CD8-positive, alpha-beta memory T cell (primary cell): ENCODE measurements at places on chromosomes 7 and 10.
A peak's percentile ranks its signal among the peaks of the same experiment; 100 is the strongest.

DNA sequence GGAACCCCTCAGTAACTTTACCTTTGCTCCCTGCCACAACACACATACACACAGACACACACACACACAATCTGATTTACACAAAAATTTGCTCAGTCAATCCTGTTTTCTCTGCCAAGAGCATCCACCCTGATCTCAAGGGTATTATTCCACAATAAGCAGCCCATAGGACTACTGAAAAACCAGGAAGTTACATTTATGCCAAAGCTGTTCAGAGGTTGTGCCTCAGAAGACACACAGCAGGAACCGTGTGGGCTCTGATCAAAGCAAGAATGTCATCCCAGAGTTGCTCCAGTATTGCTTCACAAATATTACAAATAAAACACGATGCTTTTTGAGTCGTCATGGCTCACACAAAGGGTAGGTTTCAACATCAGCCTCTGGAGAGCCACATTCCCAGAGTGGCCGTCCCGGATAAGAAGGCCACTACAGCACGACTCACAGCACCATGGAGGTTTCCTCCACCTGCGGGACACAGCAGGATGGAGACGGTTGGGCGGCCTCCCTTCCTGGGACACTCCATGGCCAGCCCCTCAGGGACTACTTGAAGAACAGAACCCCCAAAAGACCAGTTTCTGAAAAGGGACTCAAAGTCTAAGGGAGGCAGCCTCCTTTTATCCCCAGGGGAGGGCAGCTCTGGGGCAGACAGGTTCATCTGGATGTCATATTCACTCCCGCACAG, 1.6 kb downstream of the AIFM2 start:
- no peaks in the 10 kb centered on the region for H3K36me3 ChIP-seq
- DNase-seq = no peak
- H3K4me1 ChIP-seq = peaks cover 11% of the 10 kb centered on the region
- H3K27me3 ChIP-seq = no peaks in the 10 kb centered on the region
- no peak overlapping the region for H3K27ac ChIP-seq

DNA sequence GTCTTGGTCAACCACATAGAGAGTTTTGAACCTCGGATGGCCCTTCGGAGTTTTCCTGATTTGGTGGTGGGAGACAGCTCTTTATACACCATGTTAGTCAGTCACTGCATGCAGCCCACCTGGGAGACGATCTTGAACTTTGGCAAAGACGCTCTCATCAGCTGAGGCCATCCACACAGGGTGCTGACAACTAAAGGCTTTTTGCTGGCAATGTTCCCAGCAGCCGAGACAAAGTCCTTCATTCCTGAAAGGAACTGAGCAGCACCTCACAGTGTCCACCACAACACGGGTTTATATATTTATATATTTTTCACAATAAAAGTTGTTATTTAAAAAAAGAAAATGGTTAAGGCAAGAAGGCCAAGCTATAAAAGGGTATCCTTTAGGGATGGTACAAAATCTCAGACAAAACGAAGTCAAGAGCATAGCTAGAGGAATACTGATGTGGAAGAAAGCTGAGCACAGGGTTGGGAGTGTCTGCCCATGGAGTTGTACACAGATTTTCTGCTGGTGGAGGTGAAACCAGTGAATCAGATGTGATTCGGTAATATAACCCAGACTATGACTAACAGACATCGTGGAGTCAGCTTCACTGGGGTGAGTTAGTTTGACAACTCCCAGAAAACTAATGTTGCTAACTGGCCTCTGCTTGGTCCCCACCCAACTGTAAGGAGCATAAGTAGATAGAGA, 27.4 kb upstream of the CAPZA2 start:
- no peaks in the 10 kb centered on the region for H3K36me3 ChIP-seq
- no peaks in the 10 kb centered on the region for H3K4me1 ChIP-seq
- no peak for DNase-seq
- H3K27me3 ChIP-seq = no peaks in the 10 kb centered on the region

DNA sequence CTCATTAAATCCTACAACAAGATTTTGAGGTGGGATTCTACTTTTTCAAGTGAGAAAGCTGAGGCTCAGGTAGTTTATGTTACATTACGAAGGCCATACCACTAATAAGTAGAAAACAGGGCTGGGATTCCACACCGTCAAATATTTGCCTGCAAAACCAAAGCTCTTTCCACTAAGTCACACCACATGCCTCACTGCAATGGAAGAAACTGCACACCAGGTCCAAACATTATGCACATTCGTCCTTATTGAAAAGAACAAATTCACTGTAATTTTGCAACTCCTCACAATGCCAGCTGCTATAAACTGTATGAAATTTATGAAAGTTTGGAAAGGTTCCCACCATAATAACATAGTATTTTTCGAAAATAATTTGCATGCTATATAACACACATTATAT, 66.5 kb downstream of the DGKB start:
- H3K27me3 ChIP-seq = no peaks in the 10 kb centered on the region
- no peak overlapping the region for H3K4me3 ChIP-seq
- H3K36me3 ChIP-seq = no peaks in the 10 kb centered on the region

- H3K27me3 ChIP-seq = no peaks in the 10 kb centered on the region
- no peak overlapping the region for H3K27ac ChIP-seq
- no peaks in the 10 kb centered on the region for H3K4me1 ChIP-seq
- no peaks in the 10 kb centered on the region for H3K36me3 ChIP-seq
These were observed 57.8 kb downstream of the MICU1 start for GRCh38 chr10:72567889-72568640.

DNA sequence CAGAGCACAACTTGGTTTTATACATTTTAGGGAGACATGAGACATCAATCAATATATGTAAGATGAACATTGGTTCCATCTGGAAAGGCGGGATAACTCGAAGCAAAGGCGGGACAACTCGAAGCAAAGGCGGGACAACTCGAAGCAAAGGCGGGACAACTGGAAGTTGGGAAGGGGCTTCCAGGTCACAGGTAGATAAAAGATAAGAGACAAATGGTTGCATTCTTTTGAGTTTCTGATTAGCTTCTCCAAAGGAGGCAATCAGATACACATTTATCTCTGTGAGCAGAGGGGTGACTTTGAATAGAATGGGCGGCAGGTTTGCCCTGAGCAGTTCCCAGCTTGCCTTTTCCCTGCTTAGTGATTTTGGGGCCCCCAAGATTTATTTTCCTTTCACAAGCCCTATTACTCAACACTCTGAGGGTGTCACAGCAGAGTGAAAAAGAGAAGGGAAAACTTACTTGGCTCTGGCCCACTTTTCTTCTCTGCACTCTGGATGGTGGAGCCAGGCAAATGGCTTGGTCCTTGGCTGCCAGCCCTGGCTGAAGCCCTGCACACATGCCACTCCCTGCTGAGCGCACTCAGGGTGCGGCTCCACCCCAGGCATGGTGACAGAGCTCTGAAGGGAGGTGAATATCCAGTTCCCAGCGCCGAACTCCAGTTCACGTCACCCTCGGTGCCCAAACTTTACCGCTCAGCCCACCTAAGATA, 46.7 kb downstream of the PARD3 start:
- H3K27ac ChIP-seq = no peak overlapping the region
- no peaks in the 10 kb centered on the region for H3K27me3 ChIP-seq
- DNase-seq = no peak
- H3K36me3 ChIP-seq = no peaks in the 10 kb centered on the region
- no peaks in the 10 kb centered on the region for H3K4me1 ChIP-seq

DNA sequence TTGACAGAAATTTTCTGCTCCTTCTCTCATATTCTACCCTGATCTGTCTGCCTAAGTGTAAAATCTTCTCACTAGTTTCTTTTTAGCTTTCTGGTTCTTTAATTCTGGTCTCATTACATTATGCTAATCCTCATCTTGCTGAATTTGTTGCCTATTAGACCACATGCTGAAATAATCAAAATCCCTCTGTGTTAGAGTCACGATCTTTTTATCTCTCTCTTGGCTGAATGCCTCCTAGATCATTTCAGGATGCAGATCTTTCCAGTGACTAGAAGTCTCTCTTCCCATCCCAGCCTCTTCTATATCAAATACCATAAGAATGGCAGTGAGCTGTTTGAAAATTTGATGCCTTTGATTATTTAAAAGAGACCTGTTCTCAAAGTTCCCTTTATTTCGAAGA, 661.9 kb downstream of the SORCS1 start:
- no peak overlapping the region for H3K27ac ChIP-seq
- H3K27me3 ChIP-seq = no peaks in the 10 kb centered on the region
- no peak overlapping the region for H3K4me3 ChIP-seq
- H3K4me1 ChIP-seq = no peaks in the 10 kb centered on the region

DNA sequence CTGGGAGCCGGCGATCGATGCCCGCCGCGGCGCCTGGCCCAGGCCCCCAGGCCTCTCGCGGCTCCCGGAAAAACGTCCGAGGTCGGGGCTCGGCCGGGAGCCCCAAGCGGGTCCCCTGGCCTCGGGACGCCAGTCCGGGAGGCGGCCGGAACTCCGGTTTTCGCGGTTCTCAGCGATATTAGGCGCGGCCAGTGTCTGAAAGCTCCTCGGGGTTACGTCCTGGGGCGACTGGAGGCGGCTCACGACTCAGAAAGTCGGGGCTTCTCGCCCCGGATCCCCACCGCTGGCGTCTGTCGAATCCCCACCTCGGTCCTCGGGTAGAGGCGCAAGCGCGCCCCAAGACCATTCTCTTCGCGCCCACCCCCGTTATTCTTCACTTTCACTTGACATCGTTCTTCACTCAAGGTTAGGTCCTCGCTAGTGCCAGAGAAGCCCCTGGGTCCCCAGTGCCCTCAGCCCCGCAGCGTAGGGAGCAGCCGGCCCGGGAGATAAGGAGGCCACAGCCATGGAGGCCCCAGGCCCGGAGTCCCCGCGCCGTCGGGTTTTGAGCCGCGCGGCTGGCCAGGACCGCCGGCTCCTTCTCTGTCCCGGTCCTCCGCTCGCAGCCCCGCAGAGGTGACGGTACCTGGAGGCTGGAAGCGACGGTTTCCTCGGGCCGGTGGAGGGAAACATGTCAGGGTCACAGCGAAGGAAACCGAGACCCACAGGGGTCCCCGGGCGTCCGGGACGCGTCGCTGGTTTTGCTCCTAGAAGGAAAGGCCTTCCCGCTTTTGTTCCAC, 35.2 kb upstream of the EBLN1 start:
- H3K27ac ChIP-seq = peak overlapping the region; percentile 82
- H3K4me3 ChIP-seq = peak overlapping the region; percentile 66
- no peaks in the 10 kb centered on the region for H3K36me3 ChIP-seq
- peak; percentile 42 for DNase-seq

- no peak overlapping the region for H3K27ac ChIP-seq
- H3K36me3 ChIP-seq = no peaks in the 10 kb centered on the region
- no peak for DNase-seq
- H3K27me3 ChIP-seq = peaks cover 4% of the 10 kb centered on the region
- peaks cover 14% of the 10 kb centered on the region for H3K4me1 ChIP-seq
These were observed 61.0 kb upstream of the INSYN2A start for GRCh38 chr10:127257395-127257794.

GRCh38 chr10:110793128-110793812, 78.5 kb upstream of the PDCD4 start:
- H3K4me1 ChIP-seq = no peaks in the 10 kb centered on the region
- H3K27me3 ChIP-seq = no peaks in the 10 kb centered on the region
- H3K4me3 ChIP-seq = no peak overlapping the region

DNA sequence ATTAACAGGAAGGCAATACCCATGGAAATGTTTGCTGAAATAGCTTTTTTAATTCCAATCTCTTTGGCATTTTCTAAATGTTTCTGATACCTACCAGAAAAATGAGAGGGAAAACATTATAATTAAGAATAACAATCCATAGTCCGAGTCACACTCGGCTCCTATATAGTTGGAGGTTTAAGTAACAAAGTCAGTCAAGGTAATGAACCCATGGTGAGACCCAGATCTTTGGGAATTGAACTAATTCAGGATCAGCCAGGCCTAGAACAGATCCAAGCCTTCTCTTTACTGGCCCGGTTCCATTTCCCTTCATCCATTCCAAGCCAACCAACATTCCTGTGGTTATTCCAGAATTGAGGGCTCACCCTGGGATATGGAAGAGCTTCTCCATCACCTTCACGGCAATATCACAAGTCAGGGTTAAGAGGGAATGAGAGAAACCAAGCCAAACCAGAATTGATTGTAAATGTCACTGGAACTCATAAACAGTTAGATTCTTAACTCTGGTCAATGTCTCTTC, 28.3 kb downstream of the ABCB4 start:
- H3K4me3 ChIP-seq = no peak overlapping the region
- no peak for DNase-seq

GRCh38 chr10:99364125-99364524, 35.0 kb downstream of the CNNM1 start:
- H3K4me1 ChIP-seq = no peaks in the 10 kb centered on the region
- H3K4me3 ChIP-seq = no peak overlapping the region
- no peak for DNase-seq
- no peaks in the 10 kb centered on the region for H3K36me3 ChIP-seq
- no peak overlapping the region for H3K27ac ChIP-seq

DNA sequence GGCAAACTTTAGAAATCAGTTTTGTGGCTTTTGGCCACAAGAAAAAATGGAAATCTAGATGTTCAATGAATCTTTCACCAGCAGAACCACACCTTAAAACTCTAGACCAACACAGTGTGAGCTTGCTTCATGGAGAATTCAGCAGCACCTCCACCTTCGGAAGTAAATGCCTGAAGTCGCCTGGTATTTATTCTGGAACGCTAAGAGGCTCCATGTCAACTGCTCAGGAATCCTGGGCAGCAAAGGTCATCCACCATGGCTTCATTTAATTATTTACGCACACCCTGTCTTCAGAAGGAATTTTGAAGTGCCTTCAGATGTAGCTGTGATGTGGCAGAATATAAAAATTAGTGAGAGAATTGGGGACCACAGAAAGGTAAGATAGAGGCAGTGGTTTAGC, 167.7 kb downstream of the GFRA1 start:
- no peaks in the 10 kb centered on the region for H3K36me3 ChIP-seq
- H3K4me1 ChIP-seq = no peaks in the 10 kb centered on the region
- H3K27me3 ChIP-seq = no peaks in the 10 kb centered on the region
- no peak overlapping the region for H3K4me3 ChIP-seq
- no peak overlapping the region for H3K27ac ChIP-seq
- no peak for DNase-seq

GRCh38 chr7:2033586-2034135, 199.1 kb downstream of the MAD1L1 start:
- no peaks in the 10 kb centered on the region for H3K36me3 ChIP-seq
- H3K27me3 ChIP-seq = no peaks in the 10 kb centered on the region
- H3K4me3 ChIP-seq = no peak overlapping the region

DNA sequence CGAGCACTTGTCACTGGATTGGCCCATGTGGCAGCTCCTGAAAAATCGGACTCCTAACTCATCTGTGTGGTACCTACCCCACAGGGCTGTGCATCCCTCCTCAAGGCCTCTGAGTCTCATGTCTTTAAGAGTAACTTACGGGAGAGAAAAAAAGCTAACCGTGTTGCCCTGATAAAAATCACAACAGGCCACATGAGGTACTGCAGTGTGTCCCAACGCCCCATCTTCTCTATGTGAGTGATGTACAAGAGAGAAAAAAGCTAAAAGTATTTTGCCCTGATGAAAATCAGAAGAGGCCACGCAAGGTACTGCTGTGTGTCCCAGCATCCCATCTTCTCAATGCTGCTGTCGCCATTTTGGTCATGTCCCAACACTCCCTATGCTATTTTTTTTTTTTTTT, 41.2 kb upstream of the ADRB1 start:
- H3K36me3 ChIP-seq = no peaks in the 10 kb centered on the region
- no peak overlapping the region for H3K4me3 ChIP-seq
- no peak overlapping the region for H3K27ac ChIP-seq
- no peak for DNase-seq
- peaks cover 4% of the 10 kb centered on the region for H3K27me3 ChIP-seq
